CD4-positive, alpha-beta T cell treated with Interleukin-15 for 4 hours (primary cell): ENCODE measurements at places on chromosomes 16 and 17.

DNA sequence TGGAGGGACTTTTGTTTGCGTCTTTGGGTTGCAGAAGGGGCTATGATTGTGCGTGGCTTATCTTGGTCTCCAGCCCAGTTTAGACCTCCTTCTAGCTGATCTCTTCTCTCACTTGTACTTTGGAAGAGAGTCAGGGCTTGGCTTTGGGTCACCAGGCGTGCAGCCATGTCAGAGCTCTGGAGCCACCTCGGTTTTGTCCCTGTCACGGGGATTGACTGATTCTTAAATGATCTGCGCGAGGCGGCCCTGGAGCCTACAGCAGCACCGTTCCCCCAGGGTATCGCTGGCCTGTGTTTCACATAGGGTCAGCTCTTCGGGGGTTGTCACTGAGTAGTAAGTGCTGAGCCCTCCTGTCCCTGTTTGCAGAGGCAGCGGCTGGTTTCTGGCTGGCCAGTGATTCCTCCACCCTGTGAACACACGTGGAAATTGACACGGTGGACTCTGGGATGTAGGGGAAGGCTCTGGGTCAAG, 209.8 kb upstream of the CHMP6 start:
- DNase-seq = no peak

GRCh38 chr17:32516450-32516849, 29.7 kb downstream of the CDK5R1 start:
- no peak for DNase-seq

DNA sequence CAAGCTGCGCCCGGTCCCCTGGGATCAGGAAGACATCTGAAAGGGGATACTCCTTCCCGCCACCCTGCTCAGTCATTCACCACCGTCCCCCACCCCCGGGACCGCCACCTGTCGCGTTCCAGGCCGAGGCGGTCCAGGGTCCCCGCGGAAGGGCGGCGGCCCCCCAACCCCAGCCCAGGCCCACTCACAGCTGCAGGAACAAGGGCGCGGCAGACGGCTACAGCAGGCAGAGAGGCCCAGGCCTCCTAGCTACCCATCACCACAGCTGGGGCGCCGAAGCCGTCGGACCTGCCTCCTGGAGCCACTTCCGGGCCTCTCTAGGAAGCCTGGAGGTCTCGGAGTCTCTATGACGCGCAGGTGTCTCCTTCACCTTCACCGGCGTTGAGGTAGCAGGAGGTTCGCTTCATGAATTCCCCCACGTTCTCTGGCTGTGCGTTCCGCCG, at the start of gene SDR42E1:
TSS of gene SDR42E1 (minus strand) at position 272 of the 443 bp plus-strand sequence. CDS start 10,612 bp downstream, outside the sequence.
- DNase-seq = peak; percentile 70

DNA sequence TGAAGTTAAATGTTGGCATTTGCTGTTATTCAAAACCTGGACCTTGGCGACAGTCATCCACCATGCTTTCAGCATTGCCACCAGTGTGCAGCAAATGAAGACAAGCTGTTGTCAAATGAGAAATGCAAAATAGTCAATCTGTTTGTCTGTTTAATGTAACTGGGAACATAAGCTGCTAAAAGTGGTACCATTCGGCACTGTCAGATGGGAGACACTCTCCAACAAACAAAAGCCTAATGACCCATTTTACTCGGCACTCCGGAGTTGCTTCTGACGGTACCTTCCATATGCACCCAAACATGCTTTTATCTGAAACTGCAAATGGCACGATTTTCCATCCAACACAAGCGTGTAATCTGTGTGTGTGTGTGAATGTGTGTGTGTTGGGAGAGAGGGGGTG, 297.8 kb downstream of the MAF start:
- no peak for DNase-seq

- no peak for DNase-seq
Observed at GRCh38 chr17:38750044-38750311, 1.8 kb upstream of the PCGF2 start.

- no peak for DNase-seq
Observed at GRCh38 chr17:1241929-1242328, 28.3 kb upstream of the BHLHA9 start.

GRCh38 chr17:726271-726919, 6.0 kb upstream of the TLCD3A start:
- no peak for DNase-seq

- DNase-seq = no peak
Observed at GRCh38 chr16:89164436-89164835, 7.1 kb upstream of the CDH15 start.

GRCh38 chr17:28047806-28048205, 5.3 kb downstream of the NLK start:
- DNase-seq = no peak

- DNase-seq = no peak
Observed at GRCh38 chr17:18963126-18964017, 11.4 kb downstream of the SLC5A10 start.

- no peak for DNase-seq
Observed at GRCh38 chr16:89060207-89060794, 33.4 kb upstream of the ACSF3 start.

GRCh38 chr16:17532338-17532995, 61.7 kb upstream of the XYLT1 start:
- no peak for DNase-seq

DNA sequence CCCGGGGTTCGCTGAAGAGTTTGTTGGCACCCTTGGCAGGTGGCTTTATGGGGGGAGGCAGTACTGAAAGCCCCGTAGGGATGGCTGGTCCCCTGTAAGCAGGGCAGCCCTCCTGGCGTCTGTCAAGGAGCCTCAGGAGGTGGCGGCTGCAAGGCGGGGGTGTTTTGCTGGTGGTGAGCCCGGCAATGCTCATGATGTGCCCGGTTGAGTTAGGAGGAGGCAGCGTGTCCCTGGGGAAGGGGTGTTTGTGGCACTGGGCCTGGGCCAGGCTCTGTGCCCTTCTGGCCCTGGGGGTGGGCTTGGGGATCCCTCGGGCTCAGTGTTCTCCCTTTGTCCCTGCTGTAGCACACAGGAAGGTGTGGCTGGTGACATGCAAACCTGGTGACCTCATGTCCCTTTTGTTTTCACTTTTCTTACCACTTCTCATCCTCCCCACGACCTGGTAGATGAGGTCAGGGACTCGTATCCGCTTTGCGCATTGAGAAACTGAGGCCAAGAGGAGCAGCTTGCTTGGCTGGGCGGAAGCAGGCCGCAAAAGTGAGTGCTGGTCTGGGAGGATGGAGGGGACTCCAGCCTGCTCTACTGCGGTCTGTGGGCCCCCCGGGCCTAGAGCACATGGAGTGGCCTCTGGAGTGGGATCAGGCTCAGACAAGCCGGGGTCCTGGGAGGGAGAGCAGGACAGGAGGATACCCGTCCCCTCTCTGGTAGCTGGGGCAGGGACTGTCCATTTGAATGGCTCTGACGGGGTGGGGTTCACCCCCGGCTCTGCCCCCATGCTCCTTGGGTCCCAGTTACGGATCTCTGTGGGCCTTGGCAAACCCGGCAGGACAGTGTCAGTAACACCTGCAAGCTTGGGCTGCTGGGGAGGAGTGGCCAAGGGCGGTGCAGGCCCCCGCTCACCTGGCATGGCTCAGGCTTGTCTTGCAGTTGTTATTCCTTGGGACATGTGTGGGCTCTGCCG, 2.2 kb downstream of the SNN start:
- DNase-seq = peak; percentile 25

DNA sequence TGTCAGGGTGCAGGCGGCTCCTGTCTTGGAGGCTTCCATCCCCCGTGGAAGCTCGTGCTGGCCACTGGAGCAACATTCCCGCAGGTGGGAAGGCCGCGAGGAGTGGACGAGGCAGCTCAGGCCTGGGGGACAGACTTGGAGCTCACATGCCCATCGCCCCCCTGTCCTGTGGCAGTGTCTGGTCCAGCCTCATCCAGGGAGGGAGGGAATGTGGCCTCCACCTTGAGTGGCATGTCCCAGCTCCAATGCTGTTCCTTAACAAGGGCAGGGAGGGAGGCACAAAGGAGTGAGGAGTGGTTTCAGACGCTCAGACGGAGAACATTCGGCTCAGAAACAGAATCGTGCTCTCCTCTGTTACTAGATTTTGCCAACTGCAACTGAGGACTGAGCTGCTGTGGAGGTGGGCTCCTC, 159.4 kb upstream of the CHMP6 start:
- DNase-seq = no peak

GRCh38 chr17:75843577-75844529, at the start of gene UNC13D:
Gene UNC13D, minus strand, starts transcription at chr17:75844404. Its CDS starts 67 bp downstream, at chr17:75844337.
- peak; percentile 68 for DNase-seq

DNA sequence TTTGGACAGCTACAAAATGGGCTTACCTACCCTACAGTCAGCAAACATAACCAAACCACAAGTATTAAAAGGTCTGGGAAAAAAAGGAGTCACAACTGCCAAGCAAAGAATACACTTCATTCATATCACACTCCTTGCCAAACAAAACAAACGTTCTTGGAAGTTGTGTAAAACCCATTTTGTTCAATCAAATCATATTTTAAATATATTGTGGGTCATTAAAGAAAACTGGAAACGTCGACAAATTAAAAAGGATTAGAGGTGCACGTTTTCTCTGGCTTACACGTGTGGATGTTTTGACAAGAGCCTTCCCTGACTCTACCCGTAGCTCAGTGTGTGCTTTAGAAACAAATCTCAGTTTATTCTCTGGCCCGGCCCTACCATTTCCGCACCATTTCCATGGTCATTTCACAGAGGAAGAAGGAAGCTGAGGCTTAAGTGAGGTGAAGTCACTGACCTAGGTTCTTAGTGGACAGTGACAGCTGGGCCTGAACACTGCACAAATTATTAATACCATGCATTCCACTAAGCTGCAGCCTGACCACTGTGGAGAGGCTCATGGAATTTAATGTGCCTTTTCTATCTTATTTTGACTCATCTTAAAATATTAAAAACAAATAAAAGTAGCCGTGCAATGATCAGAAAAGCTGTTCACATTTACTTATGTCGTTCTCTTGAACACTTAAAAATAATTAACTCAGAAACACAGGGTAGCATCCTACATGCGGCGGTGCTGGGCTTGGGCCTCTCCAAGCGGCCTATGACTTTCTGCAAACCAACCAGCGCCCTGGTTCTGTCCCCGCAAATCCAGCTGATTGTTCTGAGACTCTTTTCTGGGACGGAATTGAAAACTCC, 968 bp downstream of the CEP112 start:
- no peak for DNase-seq

- DNase-seq = no peak
Observed at GRCh38 chr17:73640691-73641090, 3.6 kb downstream of the SDK2 start.

DNA sequence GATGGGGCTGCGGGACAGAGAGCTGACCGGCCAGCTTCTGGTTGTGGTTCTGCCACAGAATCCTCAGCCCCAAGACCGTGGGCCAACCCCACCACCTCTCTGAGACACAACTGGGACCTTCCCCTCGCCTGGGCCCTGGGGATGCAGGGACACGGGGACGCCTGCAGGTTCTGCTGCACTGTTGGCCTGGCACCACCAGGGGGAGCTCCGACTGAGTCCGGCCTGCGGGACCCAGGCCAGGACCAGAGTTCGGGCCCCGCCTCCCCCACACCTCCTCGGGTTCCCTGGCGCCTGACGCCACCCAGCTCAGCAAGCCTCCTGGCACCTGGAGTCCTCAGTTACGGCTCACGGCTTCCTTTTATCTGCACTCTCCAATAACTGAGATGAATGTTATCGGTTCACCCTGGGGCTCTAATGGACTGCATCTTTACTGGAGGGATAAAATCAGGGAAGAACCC, 27.3 kb downstream of the TBC1D16 start:
- DNase-seq = peak; percentile 74

DNA sequence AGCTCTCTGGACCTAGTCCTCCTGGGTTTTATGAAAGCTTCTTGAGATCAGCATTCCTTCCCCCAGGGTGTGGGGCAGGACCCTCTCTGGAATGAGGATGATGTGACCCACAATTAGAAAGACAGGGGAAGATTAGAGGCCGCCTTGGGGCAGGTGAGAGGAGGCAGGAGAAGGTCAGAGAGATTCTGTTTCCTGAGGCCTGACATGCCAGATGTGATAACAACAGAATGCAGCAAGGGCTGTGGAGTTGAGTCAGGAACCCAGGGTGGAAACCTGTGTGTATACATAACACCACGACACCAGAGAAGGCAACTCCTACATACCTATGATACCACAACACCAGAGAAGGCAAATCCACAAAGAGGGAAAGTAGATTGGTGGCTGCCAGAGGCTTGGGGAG, 5.4 kb upstream of the SLC5A10 start:
- no peak for DNase-seq

DNA sequence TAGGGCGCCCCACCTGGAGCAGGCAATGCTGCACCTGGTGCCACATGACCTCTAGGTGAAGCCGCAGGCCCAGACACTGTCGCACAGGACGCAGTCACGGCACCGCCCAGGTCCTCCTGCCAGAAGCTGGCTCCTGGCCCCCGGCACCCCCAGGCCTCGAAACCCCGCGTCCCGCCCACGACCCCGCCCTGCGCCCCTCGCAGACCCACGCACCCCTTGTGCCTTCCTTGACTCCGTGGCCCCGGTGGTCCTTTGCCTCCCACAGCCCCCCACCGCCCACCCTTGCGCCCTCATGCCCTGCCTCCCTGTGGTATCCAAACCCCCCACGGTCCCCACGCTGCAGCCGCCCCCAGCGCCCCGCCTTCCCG, 6.3 kb upstream of the C1QTNF8 start:
- DNase-seq = no peak

- no peak for DNase-seq
Observed at GRCh38 chr17:43791589-43791988, 11.4 kb downstream of the CFAP97D1 start.

- peak; percentile 28 for DNase-seq
Observed at GRCh38 chr17:17416007-17416399, 60.8 kb upstream of the MED9 start.

DNA sequence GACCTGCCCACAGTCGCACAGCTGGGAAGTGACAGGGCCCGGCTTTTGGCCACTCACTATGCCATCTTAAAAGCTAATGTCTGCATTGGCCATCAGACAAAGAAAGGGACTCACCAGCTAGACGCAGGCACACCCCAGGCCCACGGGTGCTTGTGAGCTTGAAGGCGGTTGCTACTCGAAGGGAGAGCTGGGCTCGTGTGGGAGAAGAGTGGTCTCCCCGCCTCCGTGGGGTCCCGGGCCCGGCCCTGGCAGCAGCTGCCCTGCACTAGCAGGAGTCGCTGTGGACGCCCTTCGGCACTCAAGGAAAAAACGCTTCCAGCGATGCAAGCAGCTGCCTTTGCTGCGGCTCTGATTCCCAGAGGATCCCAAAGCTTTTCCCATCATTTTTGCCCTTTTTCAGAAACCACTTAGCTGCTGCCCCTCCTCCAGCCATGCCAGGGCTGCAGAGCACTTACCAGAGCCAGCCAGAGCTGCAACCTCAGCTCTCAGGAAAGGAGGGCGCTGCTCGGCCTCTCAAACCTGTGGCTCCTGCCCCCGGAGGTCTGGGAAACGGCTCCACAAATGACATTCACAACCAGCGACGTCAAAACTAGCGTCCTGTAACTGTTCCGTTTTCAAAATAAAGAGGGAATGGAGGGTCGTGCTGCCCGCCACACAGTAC, 12.3 kb downstream of the TRPV1 start:
- DNase-seq = no peak

- no peak for DNase-seq
Observed at GRCh38 chr16:90081606-90081970, 4.5 kb upstream of the PRDM7 start.

DNA sequence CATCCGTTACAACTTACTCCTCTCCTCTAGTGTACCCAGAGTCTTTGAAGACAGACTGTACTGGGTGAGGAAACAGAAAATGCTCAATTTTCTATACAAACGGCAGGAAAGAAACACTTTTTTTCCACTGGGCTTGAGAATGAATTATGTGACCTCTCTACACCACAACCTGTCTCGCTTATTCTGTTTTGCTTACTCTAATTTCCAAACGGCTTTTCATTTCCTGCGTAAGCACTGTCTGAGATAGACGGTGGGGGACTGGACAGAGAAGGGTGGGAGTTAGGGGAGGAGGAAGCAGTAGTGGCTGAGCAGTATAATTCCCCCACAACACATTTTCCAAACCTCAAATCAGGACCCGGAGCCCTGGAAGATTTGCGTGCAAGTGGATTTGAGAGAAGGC, 191.4 kb upstream of the SDK2 start:
- DNase-seq = no peak
